ENCODE measurements at places on chromosomes 3 and 15.
A peak's percentile ranks its signal among the peaks of the same experiment; 100 is the strongest.

DNA sequence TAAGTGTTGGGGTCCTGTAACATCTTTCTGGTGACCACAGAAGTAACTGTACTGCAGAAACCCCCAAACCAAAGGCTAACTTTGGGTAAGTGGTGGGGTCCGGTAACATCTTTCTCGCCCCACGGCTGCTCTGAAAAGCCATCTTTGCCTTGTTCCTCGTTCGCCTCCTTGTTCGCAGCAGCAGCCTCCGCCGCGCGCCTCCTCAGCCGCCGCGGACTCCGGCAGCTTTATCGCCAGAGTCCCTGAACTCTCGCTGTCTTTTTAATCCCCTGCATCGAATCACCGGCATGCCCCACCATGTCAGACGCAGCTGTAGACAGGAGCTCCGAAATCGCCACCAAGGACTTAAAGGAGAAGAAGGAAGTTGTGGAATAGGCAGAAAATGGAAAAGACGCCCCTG is 316.8 kb downstream of the TUSC7 start:
- no peak for DNase-seq

DNA sequence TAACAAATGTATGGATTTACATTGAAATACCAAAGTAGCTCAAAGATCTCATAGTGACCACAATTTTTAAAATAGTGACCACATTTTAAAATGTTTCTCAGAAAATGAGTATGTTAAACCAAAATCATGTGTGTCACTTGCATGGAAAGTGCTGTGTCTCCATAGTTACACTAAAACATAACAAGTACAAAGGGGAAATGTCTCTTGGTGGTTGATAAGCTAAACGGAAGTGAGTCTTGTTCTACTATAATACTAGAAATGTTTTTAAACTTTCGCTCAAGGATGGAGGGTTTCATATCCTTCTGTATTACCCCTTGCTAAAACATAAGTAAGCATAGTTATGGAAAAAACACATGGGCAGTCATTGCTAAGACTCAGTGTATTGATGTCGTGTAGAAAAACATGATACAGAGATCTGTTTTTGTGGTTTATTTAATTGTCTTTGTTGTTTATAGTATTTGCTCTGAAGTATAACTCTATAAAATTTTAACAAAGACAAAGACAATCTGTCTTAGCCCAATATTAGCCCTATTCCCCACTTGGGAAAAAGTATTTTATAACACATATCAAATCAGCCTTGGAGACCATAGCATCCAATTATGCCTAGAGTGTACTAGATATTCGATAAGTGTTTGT is 27.0 kb upstream of the DENND4A start:
- no peak for DNase-seq

GRCh38 chr3:35592589-35593295 is 46.6 kb upstream of the ARPP21 start:
- DNase-seq: no peak

DNA sequence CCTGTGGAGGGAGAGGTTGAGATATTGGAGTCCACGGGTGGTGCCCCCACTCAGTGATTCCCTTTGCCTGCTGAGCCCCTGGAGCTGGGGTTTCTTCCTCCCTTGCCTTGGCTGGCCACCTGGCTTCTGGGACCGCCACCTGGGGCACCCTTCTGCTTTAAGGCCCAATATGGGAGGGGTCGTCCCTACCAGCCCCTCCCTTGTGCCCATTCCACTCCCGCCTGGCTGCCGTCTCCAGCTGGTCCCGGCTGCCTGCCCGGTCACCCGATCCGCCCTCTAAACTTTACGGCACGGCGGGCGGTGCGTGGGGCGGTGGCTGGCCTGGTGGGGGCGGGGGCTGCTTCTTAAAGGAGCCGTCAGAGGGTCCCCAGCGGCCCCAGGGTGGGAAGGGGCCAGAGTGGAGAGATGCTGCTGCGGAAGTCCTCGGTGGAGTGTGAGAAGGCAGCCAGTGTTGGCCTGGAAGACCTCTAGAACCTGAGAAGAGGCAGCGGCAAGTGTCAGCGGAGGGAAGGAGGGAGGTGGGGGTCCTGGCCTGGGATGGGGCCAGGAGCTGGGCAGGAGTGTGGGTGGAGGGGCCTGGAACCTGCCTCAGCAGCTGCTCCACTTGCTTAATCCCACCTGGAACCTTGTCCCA is 1.6 kb upstream of the SEMA3B start:
- DNase-seq: no peak

DNA sequence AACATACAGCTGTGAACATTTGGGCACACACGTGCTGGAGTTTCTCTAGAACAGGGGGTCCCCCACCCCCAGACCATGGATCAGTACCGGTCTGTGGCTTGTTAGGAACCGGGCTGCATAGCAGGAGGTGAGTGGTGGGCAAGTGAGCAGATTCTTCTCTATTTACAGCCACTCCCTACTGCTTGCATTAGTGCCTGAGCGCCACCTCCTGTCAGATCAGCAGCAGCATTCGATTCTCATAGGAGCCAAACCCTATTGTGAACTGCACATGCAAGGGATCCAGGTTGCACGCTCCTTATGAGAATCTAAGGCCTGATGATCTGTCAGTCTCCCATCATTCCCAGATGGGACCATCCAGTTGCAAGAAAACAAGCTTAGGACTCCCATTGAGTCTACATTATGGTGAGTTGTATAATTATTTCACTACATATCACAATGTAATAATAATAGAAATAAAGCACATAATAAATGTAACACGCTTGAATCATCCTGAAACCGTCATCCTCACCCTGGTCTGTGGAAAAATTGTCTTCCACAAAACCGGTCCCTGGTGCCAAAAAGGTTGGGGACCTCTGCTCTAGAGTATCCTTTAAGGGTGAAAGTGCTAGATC is 25.8 kb downstream of the CHRM5 start:
- peak; percentile 40 for DNase-seq

GRCh38 chr15:51332206-51333147 is 5.9 kb downstream of the CYP19A1 start:
- peak; percentile 53 for DNase-seq

- DNase-seq: no peak
Observed at GRCh38 chr3:127662001-127662469, 10.7 kb upstream of the ABTB1 start.

GRCh38 chr3:106086636-106087035 is 217.8 kb upstream of the CBLB start:
- peak; percentile 21 for DNase-seq

DNA sequence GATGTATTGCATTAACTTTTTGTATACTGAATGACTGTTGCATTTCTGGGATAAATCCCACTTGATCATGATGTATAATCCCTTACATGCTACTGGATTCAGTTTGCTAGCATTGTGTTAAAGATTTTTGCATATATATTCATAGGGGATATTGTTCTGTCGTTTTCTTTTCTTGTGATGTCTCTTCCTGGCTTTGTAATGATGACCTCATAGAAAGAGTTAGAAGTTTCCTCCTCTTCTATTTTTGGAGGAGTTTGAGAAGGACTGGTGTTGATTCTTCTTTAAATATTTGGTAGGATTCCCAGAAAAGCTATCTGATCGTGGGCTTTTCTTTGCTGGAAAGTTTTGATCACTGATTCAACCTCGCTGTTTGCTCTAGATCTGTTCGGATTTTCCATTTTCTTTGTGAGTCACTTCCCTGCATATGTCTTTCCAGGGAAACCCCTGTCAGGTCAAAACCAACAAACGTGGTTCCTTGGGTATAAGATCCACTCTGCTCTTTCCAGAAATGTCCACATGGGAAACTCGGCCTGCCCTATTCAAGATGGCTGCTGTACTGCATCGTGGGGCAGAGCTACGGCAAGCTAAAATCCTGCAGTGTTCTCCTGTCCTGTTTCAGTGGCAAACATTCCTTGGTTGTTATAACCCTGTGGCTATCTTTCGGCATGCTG is 120.4 kb downstream of the GABRG3 start:
- DNase-seq: no peak
